ENCODE measurements at places on chromosomes 1 and 21. TPM values are rescaled to one million over a fixed set of nuclear protein-coding genes. Genes with fewer than 3 reads are reported as not detected.

Gene LCA5L
- total RNA-seq, result 0.97 TPM

Gene CAPN8
- total RNA-seq, result not detected

Gene MIXL1
- not detected for total RNA-seq

Gene GJB5
- total RNA-seq, result not detected

Gene CYP2J2
- not detected for total RNA-seq

Gene TDRD5
- not detected for total RNA-seq

Gene NFASC
- 1.9 TPM for total RNA-seq

Gene ENAH
- total RNA-seq, result 135 TPM

Gene KIAA1614
- 8.4 TPM for total RNA-seq

Gene C1orf87
- total RNA-seq, result not detected

Gene OR2G6
- total RNA-seq, result not detected

Gene AMY2A
- not detected for total RNA-seq

Gene IRF6
- 0.32 TPM for total RNA-seq

Gene SSU72
- total RNA-seq, result 68.6 TPM

Gene SLC22A15
- 7.8 TPM for total RNA-seq

Gene TNFRSF1B
- total RNA-seq, result 25.9 TPM

Gene ZNF593OS
- 0.32 TPM for total RNA-seq

Gene IL20
- total RNA-seq, result 0.86 TPM

Gene PADI3
- total RNA-seq, result under 0.01 TPM

Gene C1orf94
- total RNA-seq, result not detected

Gene LRRIQ3
- 0.32 TPM for total RNA-seq

Gene NFIA
- total RNA-seq, result 4.8 TPM

Gene FHAD1
- total RNA-seq, result under 0.01 TPM

Gene B3GALT5
- not detected for total RNA-seq

Gene RNU1-2
- not detected for total RNA-seq

Gene CELA2A
- total RNA-seq, result not detected

Gene SLC26A9
- total RNA-seq, result not detected

Gene GAS5
- 367 TPM for total RNA-seq

Gene PCP4L1
- total RNA-seq, result not detected

Gene RAB42
- 3.9 TPM for total RNA-seq

Gene NBPF11
- 4.8 TPM for total RNA-seq

Gene SPRR1A
- not detected for total RNA-seq

Gene NPR1
- 1.6 TPM for total RNA-seq

Gene PHLDA3
- 65.1 TPM for total RNA-seq

Gene TAL1
- not detected for total RNA-seq

Gene RNU1-3
- under 0.01 TPM for total RNA-seq

Gene NGF
- 1.6 TPM for total RNA-seq

Gene OXCT2
- total RNA-seq, result 1.7 TPM
